ENCODE measurements at places on chromosomes 4 and X.

GRCh38 chr4:74578329-74578728, 133.4 kb downstream of the AREG start:
- DNase-seq, result no peak

- no peak for DNase-seq
Measured at GRCh38 chr4:78975865-78976264, 36.6 kb upstream of the PAQR3 start.

DNA sequence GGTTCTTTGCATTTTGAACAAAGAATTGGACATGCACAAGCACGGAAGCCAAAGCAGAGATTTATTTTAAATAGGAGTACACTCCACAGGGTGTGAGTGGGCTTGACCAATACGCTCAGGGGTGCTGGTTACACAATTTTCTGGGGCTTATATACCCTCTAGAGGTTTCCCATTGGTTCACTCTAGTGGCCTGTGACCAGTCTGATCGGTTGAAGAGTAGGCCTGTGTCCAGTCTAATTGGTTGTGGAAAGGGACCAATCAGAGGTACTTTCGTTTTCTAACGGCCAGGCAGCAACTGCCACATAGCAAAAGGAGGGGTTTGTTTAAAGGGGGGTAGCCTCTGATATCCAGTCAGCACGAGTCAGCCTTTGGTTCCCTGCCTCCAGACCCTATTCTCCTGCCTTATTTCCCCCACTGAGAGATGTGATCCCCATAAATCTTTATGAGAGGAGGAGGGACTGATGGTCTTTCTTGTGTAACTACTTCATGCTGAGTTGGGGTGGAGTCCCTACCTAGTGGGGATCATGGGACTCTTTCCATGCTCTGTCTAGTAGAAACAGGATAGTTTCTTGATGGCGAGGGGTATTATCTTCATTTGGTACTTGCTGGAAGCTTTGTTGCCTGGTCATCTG, 11.3 kb upstream of the AREG start:
- DNase-seq, result no peak

DNA sequence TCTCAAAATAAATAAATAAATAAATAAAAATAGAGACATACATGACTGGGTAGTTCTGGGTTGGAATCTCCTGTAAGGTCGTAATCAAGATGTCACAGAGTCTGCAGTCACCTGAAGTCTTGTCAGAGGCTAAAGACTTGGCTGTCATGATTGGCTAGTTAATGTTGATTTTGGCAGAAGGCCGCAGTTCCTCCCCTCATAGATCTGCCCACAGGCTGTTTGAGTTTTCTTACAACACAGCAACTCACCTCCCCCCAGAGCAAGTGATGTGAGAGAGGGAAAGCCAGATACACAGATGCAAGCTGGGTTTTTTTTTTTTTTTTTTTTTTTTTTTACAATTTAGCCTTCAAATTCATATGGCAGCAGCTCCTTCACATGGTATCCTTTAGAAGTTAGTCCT, 36.4 kb upstream of the BMPR1B start:
- no peak for DNase-seq

- no peak for DNase-seq
Measured at GRCh38 chr4:28317221-28317620, 1456.6 kb downstream of the STIM2 start.

Measured in stimulated activated CD8-positive, alpha-beta memory T cell treated with anti-CD3 and anti-CD28 coated beads, Interleukin-2, amount 100 ng/mL, for 1 hour (primary cell).